Activated CD8-positive, alpha-beta T cell treated with anti-CD3 and anti-CD28 coated beads, Interleukin-2, amount 10 ng/mL, durations not matched to agents 7 days and 5 days (primary cell): ENCODE measurements at places on chromosomes 4 and X. TPM values are rescaled to one million over a fixed set of nuclear protein-coding genes. Genes with fewer than 3 reads are reported as not detected.

Gene DCUN1D4
- total RNA-seq: 34.9 TPM

Gene SLC6A8
- total RNA-seq: 0.82 TPM

Gene BEND2
- not detected for total RNA-seq

Gene MAGEA2
- total RNA-seq: not detected

Gene ALB
- total RNA-seq: not detected

- peaks cover 42% of the 10 kb centered on the region for H3K4me1 ChIP-seq
- no peak for DNase-seq
- peaks cover 41% of the 10 kb centered on the region for H3K36me3 ChIP-seq
- peaks cover 2% of the 10 kb centered on the region for H3K27me3 ChIP-seq
- H3K27ac ChIP-seq: no peak overlapping the region
These were observed 3.5 kb downstream of the MND1 start for GRCh38 chr4:153348006-153348405.

- H3K36me3 ChIP-seq: no peaks in the 10 kb centered on the region
- peak overlapping the region; percentile 71 for H3K4me3 ChIP-seq
- no peak for DNase-seq
- no peak overlapping the region for H3K27ac ChIP-seq
- H3K27me3 ChIP-seq: no peaks in the 10 kb centered on the region
- H3K4me1 ChIP-seq: peaks cover 8% of the 10 kb centered on the region
These were observed 809 bp downstream of the ZFP92 start for GRCh38 chrX:153411988-153412574.

DNA sequence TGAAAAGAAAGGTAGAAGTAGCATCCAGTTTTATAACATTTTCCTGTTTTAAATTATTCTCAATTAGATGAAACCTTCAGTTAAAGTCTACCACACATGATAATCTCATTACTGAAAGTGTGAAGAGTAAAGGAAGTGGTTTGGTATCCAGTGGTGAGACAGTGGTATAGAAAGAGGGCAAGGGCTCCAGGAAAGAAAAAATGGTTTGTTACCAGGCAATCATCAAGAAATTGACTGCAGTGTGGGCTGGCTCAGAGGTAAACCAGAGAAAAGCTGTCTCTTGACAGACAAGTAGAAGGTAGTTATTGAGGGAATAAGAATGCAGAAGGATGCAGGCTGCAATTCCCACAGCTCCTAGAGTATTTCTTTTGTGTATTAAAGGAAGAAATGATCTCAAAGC, 406.2 kb downstream of the TLL1 start:
- no peaks in the 10 kb centered on the region for H3K36me3 ChIP-seq
- H3K27me3 ChIP-seq: no peaks in the 10 kb centered on the region
- no peak overlapping the region for H3K27ac ChIP-seq
- no peak for DNase-seq

- H3K4me3 ChIP-seq: no peak overlapping the region
- H3K27me3 ChIP-seq: no peaks in the 10 kb centered on the region
- H3K36me3 ChIP-seq: no peaks in the 10 kb centered on the region
- H3K4me1 ChIP-seq: no peaks in the 10 kb centered on the region
- no peak overlapping the region for H3K27ac ChIP-seq
- no peak for DNase-seq
These were observed 33.7 kb downstream of the GABRB1 start for GRCh38 chr4:47065051-47065481.

DNA sequence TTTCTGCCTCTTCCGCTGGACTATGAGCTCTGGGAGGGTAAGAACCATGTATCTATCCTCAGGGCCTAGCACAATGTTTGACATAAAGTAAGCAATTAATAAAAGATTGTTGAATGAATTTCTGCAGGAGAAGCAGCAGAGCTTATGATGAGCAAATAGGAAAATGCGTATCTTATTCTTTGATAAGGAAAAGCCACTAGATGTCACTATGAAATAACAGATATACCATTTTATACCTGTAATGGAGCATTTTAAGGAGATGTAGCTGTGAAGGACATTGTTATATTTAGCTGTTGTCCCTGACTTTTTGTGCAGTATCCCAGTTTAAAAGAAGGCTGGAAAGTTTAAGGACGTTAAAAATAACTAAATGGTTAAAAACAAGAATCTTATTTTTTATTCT, 147.2 kb upstream of the MBNL3 start:
- peaks cover 4% of the 10 kb centered on the region for H3K27me3 ChIP-seq
- no peak overlapping the region for H3K27ac ChIP-seq
- no peaks in the 10 kb centered on the region for H3K4me1 ChIP-seq
- no peak overlapping the region for H3K4me3 ChIP-seq
- DNase-seq: no peak
- H3K36me3 ChIP-seq: no peaks in the 10 kb centered on the region

DNA sequence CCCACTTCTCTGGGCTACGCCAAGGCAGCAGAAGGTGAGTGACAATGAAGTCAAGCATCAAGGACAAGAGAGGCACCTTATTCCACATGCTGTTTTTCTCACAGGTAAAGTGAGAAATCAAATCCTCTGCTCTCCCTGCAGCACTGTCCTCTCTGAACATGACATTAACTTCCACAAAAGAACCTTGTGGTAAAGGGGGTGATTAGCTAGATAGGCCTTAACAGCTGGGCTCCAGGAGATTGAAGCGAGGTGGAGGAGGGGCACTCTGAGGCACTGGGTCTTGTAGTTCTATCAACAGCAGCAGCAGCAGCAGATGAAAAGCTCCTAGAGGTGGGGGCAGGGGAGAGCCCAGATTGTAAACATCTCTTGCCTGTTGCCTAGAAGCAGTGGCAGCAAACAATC, 96.8 kb upstream of the CXXC4 start:
- no peak overlapping the region for H3K27ac ChIP-seq
- no peaks in the 10 kb centered on the region for H3K36me3 ChIP-seq
- no peak overlapping the region for H3K4me3 ChIP-seq
- H3K27me3 ChIP-seq: no peaks in the 10 kb centered on the region

GRCh38 chr4:78031417-78031950, 25.6 kb upstream of the FRAS1 start:
- no peaks in the 10 kb centered on the region for H3K36me3 ChIP-seq
- DNase-seq: no peak
- peaks cover 4% of the 10 kb centered on the region for H3K27me3 ChIP-seq
- H3K4me1 ChIP-seq: no peaks in the 10 kb centered on the region
- no peak overlapping the region for H3K27ac ChIP-seq

- no peak for DNase-seq
- H3K4me1 ChIP-seq: peaks cover 4% of the 10 kb centered on the region
- H3K27ac ChIP-seq: no peak overlapping the region
- H3K4me3 ChIP-seq: no peak overlapping the region
- peaks cover 1% of the 10 kb centered on the region for H3K36me3 ChIP-seq
These were observed 28.6 kb upstream of the NSG1 start for GRCh38 chr4:4358093-4358854.

DNA sequence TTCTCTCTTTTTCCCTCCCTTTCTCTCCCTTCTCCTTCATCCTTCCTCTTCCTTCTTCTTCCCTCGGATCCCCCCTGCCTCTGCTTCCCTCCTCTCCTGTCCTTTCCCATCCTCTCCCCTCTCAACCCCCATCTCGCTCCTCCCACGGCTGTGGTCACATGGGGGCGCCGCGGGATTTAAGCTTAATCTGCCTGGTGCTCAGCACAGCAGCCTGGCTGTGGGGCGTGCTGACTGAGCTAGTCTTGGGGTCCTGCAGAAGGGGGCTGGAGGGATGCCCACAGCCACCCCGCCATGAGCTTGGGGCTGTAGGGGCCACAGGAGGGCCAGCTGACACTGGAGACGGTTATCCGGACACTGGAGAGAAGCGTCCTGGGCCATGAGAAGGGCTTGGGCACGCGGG, 10.7 kb downstream of the SMIM10L2A start:
- no peak for DNase-seq
- H3K4me3 ChIP-seq: no peak overlapping the region
- H3K27ac ChIP-seq: no peak overlapping the region
- no peaks in the 10 kb centered on the region for H3K36me3 ChIP-seq
- H3K27me3 ChIP-seq: peaks cover 11% of the 10 kb centered on the region

DNA sequence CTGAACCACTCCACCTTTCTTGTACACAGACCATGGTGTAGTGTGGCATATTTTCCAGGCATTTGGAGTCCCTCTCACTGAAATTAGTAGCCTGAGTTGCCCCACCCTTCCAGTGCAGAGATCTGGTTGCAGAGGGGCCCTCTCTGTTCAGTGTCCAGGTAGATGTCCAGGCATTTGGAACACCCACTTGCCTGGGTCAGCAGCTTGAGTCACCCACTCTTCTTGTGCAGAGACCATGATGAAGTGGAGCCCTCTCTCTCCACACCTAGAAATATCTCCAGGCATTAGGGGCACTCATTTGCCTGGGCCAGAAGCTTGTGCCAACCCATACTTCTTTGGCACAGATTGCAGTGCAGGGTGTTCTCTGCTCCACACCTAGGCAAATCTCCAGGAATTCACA, 2733.3 kb downstream of the PCDH7 start:
- H3K27me3 ChIP-seq: no peaks in the 10 kb centered on the region
- no peak overlapping the region for H3K27ac ChIP-seq
- no peak overlapping the region for H3K4me3 ChIP-seq
- no peaks in the 10 kb centered on the region for H3K4me1 ChIP-seq
